ENCODE measurements at places on chromosomes 6 and 20. TPM values are rescaled to one million over a fixed set of nuclear protein-coding genes. Genes with fewer than 3 reads are reported as not detected.

Gene ATRN
- total RNA-seq, result 34.7 TPM

Gene CCNC
- 76.5 TPM for total RNA-seq

Gene LST1
- total RNA-seq, result not detected

Gene GPR6
- not detected for total RNA-seq

Gene MDFI
- total RNA-seq, result 59.1 TPM

Gene COL9A3
- not detected for total RNA-seq

Gene IL17F
- total RNA-seq, result not detected

All from MCF 10A (cell line).